ENCODE measurements at places on chromosomes 3 and 15. TPM values are rescaled to one million over a fixed set of nuclear protein-coding genes. Genes with fewer than 3 reads are reported as not detected.

DNA sequence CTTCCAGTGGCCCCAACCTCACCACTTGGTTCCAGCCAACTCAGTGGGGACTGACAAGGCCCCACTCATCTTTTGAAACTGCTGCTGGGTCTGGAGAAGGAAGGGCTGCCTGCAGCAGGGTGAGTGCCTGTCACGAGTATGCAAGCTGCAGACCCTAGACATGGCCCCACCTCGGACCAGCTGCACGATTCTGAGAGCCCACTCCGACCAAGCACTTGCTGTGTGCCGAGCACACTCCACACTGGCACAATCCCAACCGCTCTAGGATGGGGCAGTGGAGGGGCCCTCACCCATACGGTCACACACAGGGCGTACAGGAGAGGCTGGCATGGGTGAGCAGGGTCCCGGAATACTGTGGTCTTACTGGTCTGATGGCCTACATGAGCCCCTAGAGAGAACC lies 8.0 kb upstream of the PLXND1 start:
- peaks cover 87% of the 10 kb centered on the region for H3K4me1 ChIP-seq
- H3K27ac ChIP-seq, result no peak overlapping the region
- DNase-seq, result no peak
- no peak overlapping the region for H3K4me3 ChIP-seq
- no peaks in the 10 kb centered on the region for H3K27me3 ChIP-seq

- no peak for DNase-seq
- H3K4me1 ChIP-seq, result peaks cover 49% of the 10 kb centered on the region
- H3K27me3 ChIP-seq, result no peaks in the 10 kb centered on the region
- peak overlapping the region; percentile 87 for H3K4me3 ChIP-seq
- H3K27ac ChIP-seq, result peak overlapping the region; percentile 61
These were observed 802 bp downstream of the RCN2 start for GRCh38 chr15:76932135-76932966.

DNA sequence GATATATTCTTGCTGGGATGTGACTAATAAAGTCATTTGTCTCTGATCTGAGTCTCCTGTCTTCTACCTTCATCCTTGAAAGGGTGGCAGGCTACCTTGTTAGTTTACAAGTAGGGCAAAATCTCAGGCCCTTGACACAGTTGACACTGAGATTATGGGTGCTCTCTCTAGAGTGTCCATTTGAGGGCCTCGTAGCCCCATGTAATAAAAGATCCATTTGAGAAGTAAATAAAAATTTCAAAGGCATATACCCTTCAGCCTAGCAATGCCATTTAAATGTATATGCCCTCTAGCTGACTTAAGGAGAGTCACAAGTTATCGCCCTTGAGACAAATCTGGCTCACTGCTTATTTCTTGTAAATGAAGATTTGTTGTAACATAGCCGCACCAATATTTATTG lies 98.6 kb downstream of the TCF12 start:
- H3K4me1 ChIP-seq, result peaks cover 23% of the 10 kb centered on the region
- no peak overlapping the region for H3K27ac ChIP-seq
- H3K27me3 ChIP-seq, result no peaks in the 10 kb centered on the region
- H3K36me3 ChIP-seq, result peaks cover 2% of the 10 kb centered on the region
- H3K4me3 ChIP-seq, result no peak overlapping the region

- H3K36me3 ChIP-seq, result no peaks in the 10 kb centered on the region
- peak; percentile 62 for DNase-seq
- H3K27me3 ChIP-seq, result no peaks in the 10 kb centered on the region
- H3K4me3 ChIP-seq, result 0 out of 2 replicates have a peak overlapping the region, but pooled peaks have one; percentile 54
- peak overlapping the region; percentile 63 for H3K27ac ChIP-seq
These were observed 146.6 kb upstream of the TPM1 start for GRCh38 chr15:62895905-62896316.

The AGBL1 gene
- polyA plus RNA-seq, result 0.01 TPM

DNA sequence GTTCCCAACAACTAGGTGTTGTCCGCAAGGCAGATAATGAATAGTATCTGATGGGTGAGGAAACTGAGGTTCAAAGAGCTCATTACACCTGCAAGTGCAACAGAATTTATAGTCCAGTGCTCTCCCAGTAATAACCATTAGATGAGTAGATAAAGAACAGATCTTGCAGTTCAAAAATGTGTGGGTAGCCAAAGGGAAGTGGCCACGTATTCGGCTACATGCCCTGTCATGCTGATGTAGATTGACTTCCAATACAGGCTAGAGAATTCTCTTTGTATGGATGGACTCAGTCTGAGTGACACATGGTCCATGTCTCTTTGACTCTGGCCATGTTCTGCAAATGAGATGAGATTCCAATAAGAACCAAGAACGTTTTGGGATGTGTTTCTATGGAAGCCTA lies 187.9 kb upstream of the LPP start:
- no peak overlapping the region for H3K4me3 ChIP-seq
- H3K27me3 ChIP-seq, result no peaks in the 10 kb centered on the region
- H3K36me3 ChIP-seq, result no peaks in the 10 kb centered on the region

- no peak overlapping the region for H3K4me3 ChIP-seq
- H3K27me3 ChIP-seq, result no peaks in the 10 kb centered on the region
- DNase-seq, result no peak
- H3K27ac ChIP-seq, result no peak overlapping the region
- no peaks in the 10 kb centered on the region for H3K4me1 ChIP-seq
These were observed 67.9 kb downstream of the ATP8B4 start for GRCh38 chr15:50050986-50051743.

- peak overlapping the region; percentile 99 for H3K27ac ChIP-seq
- peak; percentile 65 for DNase-seq
- H3K36me3 ChIP-seq, result peaks cover 3% of the 10 kb centered on the region
These were observed 26.7 kb downstream of the SIAH2 start for GRCh38 chr3:150736316-150736719.

The LTK gene
- polyA plus RNA-seq, result 0.01 TPM

DNA sequence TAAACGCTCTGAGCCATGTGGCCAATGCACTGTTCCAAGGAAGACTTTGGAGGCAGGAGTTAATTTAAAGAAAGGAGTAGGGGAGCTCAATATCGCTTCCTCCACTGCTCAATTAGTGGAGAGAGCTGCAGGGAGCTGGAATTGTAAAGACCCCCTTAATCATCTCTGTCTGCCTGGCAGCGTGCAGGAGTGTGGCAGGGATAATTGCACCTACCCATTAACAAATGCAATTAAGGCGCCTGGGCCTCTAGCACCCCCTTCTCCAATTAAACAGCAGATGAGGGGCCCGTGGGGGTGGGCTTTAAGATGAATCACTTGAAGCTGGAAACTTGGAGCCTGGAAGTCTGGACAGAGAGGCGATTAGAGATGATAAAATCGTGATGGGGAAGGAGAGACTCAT lies 61.7 kb upstream of the GLCE start:
- H3K36me3 ChIP-seq, result no peaks in the 10 kb centered on the region
- H3K4me1 ChIP-seq, result peaks cover 8% of the 10 kb centered on the region
- H3K27ac ChIP-seq, result no peak overlapping the region
- no peak for DNase-seq
- no peak overlapping the region for H3K4me3 ChIP-seq

DNA sequence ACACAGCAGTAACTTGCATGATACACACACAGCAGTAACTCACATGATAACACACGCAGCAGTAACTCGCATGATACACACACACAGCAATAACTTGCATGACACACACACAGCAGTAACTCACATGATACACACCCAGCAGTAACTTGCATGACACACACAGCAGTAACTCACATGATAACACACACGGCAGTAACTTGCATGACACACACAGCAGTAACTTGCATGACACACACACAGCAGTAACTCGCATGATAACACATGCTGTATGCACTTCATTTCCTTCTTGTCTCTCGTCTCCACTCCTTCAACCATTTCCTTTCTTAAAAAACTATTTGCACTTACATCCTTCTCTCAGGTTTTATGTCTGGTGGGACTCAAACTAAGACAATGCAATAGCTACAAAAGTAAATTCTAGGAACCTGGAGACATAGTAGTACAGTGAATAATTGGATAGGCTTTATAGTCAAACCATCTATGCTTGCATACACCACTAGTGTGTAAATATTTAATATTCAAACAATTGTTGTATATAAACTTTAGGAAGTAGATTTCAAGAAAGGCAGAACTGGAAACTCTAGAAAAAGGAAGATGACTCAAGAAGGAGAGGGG lies 130.8 kb downstream of the UACA start:
- peaks cover 24% of the 10 kb centered on the region for H3K4me1 ChIP-seq
- no peaks in the 10 kb centered on the region for H3K27me3 ChIP-seq
- no peak overlapping the region for H3K4me3 ChIP-seq
- no peak overlapping the region for H3K27ac ChIP-seq

GRCh38 chr3:189108067-189108466 lies 63.7 kb upstream of the TPRG1 start:
- H3K36me3 ChIP-seq, result no peaks in the 10 kb centered on the region
- H3K27me3 ChIP-seq, result no peaks in the 10 kb centered on the region
- no peak overlapping the region for H3K27ac ChIP-seq
- no peak for DNase-seq
- H3K4me1 ChIP-seq, result no peaks in the 10 kb centered on the region
- H3K4me3 ChIP-seq, result no peak overlapping the region

The KCNAB1 gene
- not detected for polyA plus RNA-seq

The ARRDC4 gene
- 2.5 TPM for polyA plus RNA-seq

GRCh38 chr3:193048127-193048526 lies 130.5 kb upstream of the MB21D2 start:
- H3K27ac ChIP-seq, result no peak overlapping the region
- H3K36me3 ChIP-seq, result no peaks in the 10 kb centered on the region
- H3K27me3 ChIP-seq, result no peaks in the 10 kb centered on the region
- H3K4me1 ChIP-seq, result no peaks in the 10 kb centered on the region

The DNASE1L3 gene
- polyA plus RNA-seq, result 1.7 TPM

The PLSCR5 gene
- 0.22 TPM for polyA plus RNA-seq

- no peaks in the 10 kb centered on the region for H3K4me1 ChIP-seq
- H3K36me3 ChIP-seq, result no peaks in the 10 kb centered on the region
- H3K27me3 ChIP-seq, result no peaks in the 10 kb centered on the region
- H3K4me3 ChIP-seq, result no peak overlapping the region
- DNase-seq, result no peak
- H3K27ac ChIP-seq, result no peak overlapping the region
These were observed 38.1 kb downstream of the PLSCR2 start for GRCh38 chr3:146431240-146431639.

- no peak for DNase-seq
- no peak within 1 kb of the TSS for H3K27ac ChIP-seq
These were observed at the start of gene BCHE for GRCh38 chr3:165837058-165837525. BCHE (minus strand) TSS chr3:165837423; CDS start chr3:165831033, 6,390 bp downstream.

GRCh38 chr15:68228143-68228970 lies 1.2 kb downstream of the CLN6 start:
- peaks cover 75% of the 10 kb centered on the region for H3K4me1 ChIP-seq
- no peaks in the 10 kb centered on the region for H3K27me3 ChIP-seq
- H3K36me3 ChIP-seq, result 0 out of 3 replicates have a peak, but pooled peaks cover 5% of the 10 kb centered on the region
- peak overlapping the region; percentile 78 for H3K4me3 ChIP-seq

- no peaks in the 10 kb centered on the region for H3K36me3 ChIP-seq
- DNase-seq, result no peak
- no peaks in the 10 kb centered on the region for H3K4me1 ChIP-seq
- no peak overlapping the region for H3K27ac ChIP-seq
- no peak overlapping the region for H3K4me3 ChIP-seq
These were observed 166.2 kb downstream of the ZIC1 start for GRCh38 chr3:147575391-147575790.

DNA sequence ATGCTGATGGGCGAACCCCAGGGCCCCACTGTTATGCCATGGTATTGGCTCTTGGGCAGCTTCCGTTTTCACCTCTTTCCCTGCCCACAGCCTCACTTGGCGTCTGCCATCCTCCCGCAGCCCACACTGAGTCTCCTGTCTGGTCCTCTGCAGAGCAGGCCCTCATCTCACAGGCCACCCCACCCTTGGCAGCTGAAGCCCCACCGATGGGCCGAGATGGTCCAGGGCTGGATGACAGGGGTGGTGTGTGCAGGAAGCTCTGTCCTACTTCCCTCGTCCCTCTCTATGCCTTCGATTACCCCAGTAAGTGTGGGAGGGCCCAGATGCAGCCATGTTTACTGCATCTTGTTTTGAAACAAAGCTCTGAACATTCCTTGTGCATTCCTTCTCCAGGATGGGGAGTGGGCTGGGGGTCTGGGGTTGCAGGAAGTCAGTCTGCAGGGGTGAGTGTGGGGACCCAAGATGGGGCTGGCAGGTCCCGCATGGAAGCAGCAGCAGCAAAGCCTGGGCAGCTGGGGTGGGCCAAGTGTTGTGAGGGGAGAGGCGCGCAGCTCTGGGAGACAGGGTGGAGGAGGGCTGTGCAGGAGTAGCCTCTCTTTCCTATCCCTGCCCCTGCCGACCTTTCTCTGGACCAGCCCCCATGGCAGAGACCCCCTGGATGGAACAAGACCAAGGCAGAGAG lies 20.9 kb downstream of the TBC1D21 start:
- H3K36me3 ChIP-seq, result no peaks in the 10 kb centered on the region
- no peaks in the 10 kb centered on the region for H3K4me1 ChIP-seq
- no peak overlapping the region for H3K4me3 ChIP-seq
- peaks cover 2% of the 10 kb centered on the region for H3K27me3 ChIP-seq

GRCh38 chr3:185824051-185825005 lies 514 bp downstream of the IGF2BP2 start:
- peaks cover 5% of the 10 kb centered on the region for H3K36me3 ChIP-seq
- H3K4me3 ChIP-seq, result peak overlapping the region; percentile 99
- DNase-seq, result no peak
- H3K27ac ChIP-seq, result peak overlapping the region; percentile 97
- peaks cover 45% of the 10 kb centered on the region for H3K4me1 ChIP-seq

The RGMA gene
- polyA plus RNA-seq, result not detected

The TNFSF10 gene
- 9.9 TPM for polyA plus RNA-seq

GRCh38 chr3:12487786-12488185 lies 3.5 kb downstream of the TSEN2 start:
- peaks cover 28% of the 10 kb centered on the region for H3K4me1 ChIP-seq
- no peak for DNase-seq
- peaks cover 19% of the 10 kb centered on the region for H3K36me3 ChIP-seq
- H3K4me3 ChIP-seq, result no peak overlapping the region

The HHATL gene
- polyA plus RNA-seq, result 0.26 TPM

DNA sequence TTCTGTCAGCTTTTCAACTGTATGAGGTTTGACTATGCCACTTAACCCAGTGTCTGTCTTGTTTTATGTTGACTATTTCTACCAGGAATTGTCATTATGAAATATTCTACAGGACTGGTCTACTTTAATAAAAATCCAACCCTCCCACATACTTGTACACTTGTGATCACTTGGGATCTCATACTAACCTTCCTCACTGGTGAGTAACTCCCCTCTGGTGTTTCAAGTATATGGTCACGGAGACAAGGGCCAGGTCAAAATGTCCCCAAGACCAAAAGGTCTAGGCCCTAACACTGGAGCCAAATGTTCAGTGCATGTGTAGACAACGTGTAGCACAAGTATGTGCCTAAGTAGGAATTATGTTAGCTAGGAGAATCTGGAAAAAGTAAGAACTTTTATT lies 122.7 kb upstream of the TJP1 start:
- peaks cover 4% of the 10 kb centered on the region for H3K27me3 ChIP-seq
- H3K36me3 ChIP-seq, result no peaks in the 10 kb centered on the region
- H3K4me3 ChIP-seq, result no peak overlapping the region
- no peaks in the 10 kb centered on the region for H3K4me1 ChIP-seq
- DNase-seq, result no peak

DNA sequence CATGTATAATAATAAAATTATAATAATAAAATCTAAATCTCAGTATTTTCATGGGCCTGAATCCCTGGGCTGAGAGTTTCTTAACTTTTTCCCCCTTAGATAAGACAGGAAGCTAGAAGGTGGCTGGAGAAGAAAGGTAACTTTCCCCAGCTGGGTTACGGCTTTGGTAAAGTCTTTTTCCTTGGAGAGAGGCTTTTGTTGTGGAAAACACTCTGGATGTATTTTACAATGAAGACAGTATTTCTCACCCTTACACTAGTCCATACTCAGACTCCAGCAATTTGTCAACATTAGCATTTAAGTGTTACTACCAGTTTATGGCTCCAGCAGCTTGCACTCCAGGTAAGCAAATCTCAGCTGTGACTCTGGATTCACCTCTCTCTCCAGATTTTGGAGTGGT lies 34.9 kb downstream of the APH1B start:
- no peaks in the 10 kb centered on the region for H3K36me3 ChIP-seq
- no peak overlapping the region for H3K4me3 ChIP-seq
- no peaks in the 10 kb centered on the region for H3K4me1 ChIP-seq
